SK-N-SH treated with all-trans-retinoic acid at 6 μM for 48 hours (cell line): ENCODE measurements at places on chromosomes 5 and 9.
A peak's percentile ranks its signal among the peaks of the same experiment; 100 is the strongest.

GRCh38 chr5:57703721-57704120, 221.1 kb upstream of the ACTBL2 start:
- ATAC-seq = no peak

- no peak for ATAC-seq
Measured at GRCh38 chr9:8457055-8457454, 657.5 kb upstream of the DMAC1 start.

GRCh38 chr9:68669218-68669617, 35.8 kb upstream of the PIP5K1B start:
- ATAC-seq = no peak

DNA sequence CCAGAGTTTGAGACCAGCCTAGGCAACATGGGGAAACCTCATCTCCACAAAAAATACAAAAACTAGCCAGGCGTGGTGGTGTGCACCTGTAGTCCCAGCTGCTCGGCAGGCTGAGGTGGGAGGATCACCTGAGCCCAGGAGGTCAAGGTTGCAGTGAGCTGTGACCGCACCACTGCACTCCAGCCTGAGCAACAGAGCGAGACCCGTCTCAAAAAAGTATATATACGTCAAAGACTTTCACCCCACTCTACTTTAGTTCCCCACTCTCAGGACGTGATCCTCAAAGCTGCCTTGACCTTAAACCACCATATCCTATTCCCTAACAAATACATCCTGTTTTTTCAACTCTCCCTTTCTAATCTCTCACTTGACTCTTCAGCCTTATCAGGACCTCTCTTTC, 41.0 kb downstream of the PCDHGC5 start:
- no peak for ATAC-seq

DNA sequence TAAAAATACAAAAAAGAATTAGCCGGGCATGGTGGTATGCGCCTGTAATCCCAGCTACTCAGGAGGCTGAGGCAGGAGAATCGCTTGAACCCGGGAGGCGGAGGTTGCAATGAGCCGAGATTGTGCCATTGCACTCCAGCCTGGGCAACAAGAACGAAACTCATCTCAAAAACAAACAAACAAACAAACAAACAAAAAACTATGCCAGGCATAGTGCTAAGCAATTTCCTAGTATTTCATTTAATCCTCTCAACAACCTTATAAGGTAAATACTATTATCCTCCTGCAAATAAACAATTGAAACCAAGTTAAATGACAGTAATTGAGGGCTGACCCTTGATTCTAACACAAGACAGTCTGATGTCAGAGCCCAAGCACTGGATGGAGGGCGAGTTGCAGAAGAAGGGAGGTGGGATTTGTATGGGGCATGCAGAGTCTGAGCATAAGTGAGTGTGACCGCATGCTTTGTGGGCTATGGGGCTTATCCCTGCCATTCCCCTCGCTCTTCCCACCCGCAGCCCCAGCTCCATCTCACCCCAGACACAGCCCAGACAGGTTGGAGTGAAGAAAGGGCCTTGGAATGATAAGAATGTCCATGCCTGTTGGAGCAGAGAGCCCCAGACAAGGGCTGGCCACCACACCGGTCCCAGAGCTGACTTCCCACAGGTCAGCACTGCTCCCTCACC, 24.3 kb upstream of the RPS14 start:
- ATAC-seq = peak; percentile 61

DNA sequence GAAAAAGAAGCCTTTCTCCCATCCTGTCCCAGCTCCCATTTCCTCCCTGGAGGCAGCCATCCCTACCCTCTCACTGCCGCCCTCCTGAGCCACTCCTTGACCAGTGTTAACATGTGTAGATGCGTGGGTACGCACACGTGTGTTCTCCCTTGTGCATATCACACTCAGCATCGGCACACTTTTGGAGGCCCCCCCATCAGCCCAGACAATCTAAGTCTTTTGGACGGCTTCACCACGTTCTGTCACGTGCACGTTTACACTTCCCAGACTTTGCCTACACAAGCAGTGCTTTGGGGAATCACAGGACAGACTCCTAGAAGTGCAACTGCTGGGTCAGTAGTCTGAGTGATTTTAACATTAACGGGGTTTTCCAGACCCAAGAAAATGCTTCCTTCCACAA, 18.0 kb downstream of the HRH2 start:
- no peak for ATAC-seq

- no peak for ATAC-seq
Measured at GRCh38 chr9:77680581-77680980, 32.5 kb upstream of the GNA14 start.

DNA sequence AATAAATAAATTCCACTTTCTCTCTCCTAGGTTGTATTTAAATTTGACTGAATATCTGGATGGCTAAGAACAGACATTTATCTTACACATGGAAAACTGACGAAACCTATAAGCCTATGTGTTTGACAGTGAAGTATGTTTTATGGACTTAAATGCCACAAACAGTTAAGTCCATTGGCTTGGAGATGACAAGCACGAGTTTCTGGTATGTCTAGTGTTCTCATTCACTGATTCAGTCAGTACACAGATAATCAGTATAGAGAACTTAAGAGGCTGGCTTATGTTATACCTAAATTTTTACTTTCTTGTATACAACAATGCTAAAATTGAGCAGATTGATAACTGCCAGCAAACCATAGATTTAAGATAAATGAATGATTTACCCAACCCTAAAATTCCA, 38.9 kb downstream of the SNAPC3 start:
- ATAC-seq = no peak
